Urothelium cell line (cell line): ENCODE measurements at places on chromosomes 12 and 14.

- DNase-seq = no peak
These were observed 98.6 kb downstream of the IRF2BPL start for GRCh38 chr14:76929927-76930326.

GRCh38 chr14:95138876-95139275 is 18.5 kb downstream of the DICER1 start:
- DNase-seq = no peak

DNA sequence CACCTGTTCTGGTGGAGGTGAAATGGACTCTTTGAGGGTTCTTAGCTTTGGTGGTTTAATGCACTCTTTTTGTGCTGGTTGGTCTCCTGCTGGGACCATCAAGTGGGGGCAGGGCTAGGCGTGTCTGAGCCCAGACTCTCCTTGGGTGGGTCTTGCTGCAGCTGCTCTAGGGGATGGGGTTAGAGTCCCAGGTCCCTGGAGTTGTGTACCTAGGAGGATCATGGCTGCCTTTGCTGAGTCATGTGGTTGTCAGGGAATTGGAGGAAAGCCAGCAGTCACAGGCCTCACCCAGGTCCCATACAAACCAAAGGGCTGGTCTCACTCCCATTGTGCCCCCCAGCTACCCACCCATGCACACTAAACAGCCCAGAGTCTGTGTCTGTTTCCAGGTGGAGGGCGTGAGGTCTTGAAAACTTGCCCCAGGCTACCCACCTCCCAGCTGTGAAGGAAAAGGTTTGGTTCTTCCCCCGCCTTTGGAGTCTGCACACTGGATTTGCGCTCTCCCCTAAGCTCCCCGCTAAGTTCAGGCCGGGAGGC is 387.7 kb downstream of the TMTC2 start:
- DNase-seq = no peak

DNA sequence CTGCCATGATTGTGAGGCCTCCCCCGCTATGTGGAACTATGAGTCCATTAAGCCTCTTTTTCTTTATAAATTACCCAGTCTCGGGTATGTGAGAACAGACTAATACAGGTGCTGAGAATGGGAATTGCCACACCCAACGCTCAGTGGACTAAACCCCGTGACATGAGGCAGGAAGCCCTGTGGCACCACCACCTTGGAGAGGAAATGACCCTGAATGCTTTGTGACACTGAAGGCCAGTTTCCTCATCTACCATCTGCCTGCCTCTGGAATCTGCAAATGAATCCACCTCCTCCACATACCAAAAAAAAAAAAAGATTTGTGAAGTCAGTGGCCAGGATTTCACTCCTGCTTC is 41.6 kb downstream of the NT5DC3 start:
- no peak for DNase-seq

GRCh38 chr14:73755434-73756014 is 41.3 kb upstream of the PNMA1 start:
- DNase-seq = no peak

GRCh38 chr12:75978677-75979076 is 52.9 kb downstream of the PHLDA1 start:
- DNase-seq = no peak

GRCh38 chr14:29462772-29463171 is 464.9 kb downstream of the PRKD1 start:
- no peak for DNase-seq

GRCh38 chr12:104761611-104762010 is 196.5 kb downstream of the SLC41A2 start:
- DNase-seq = no peak

DNA sequence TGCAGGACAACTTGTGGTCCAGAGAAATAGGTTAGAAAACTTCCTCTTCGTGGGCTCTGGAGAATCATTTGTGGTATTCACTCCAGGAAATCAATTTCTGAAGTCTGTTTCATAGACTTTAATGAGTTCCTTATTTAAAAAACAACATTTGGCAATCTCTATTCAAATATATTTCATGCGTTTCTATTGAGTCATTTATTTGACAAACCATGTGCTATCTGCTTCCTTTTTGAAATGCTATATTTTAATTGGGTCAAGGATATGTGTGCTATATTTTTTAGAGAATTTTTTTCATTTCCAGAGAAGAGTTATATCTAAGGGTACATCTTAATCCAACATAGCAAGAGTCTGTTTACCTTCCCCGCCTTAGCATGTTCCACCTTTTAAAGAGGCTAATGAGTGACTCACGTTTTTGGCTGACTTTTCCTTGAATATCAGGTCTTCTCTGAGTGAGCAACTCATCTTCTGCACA is 252.4 kb upstream of the EGLN3 start:
- no peak for DNase-seq

DNA sequence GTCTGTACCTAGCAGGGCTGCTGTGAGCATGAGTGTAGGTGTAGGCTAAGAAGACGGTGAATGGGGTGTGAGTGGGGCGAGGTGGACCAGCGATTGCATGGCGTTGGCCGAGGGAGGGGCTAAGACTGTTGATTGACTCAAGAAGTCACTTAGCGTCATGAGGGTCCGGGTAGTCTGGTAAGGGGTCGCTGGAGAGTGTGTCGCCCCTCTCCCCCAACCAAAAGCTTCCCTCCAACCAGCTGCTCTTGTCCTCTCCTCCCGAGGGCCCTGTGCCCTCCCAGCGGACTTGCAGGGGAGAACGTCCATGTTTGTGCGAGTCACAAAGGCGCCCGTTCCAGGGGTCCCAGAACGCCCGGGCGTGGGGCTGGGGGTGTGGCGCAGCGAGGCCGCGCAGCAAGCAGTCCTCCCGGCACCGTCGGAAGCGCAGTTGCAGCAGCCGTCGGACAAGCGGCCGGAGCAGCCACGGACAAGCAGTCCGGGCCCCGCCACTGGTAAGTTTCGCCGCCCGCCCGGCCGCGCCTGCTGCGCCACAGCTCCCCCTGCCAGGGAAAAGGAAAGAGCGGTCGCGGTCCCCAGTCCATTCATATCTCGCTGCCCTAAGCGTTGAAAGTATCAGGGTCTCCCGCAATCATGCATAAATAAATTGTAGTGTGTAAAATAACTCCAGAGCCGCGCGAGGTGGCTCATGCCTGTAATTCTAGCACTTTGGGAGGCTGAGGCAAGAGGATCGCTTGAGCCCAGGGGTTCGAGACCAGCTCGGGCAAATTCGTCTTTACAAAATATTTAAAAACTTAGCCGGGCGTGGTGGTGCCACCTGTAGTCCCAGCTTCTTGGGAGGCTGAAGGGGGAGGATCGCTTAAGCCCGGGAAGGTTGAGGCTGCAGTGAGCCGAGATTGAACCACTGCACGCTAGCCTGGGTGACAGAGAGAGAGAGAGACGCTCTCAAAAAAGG is at the start of gene CCDC63:
Gene CCDC63 (plus strand): TSS at position 373 of the 952 bp plus-strand sequence. CDS start 5,968 bp downstream, outside the sequence.
- no peak for DNase-seq

DNA sequence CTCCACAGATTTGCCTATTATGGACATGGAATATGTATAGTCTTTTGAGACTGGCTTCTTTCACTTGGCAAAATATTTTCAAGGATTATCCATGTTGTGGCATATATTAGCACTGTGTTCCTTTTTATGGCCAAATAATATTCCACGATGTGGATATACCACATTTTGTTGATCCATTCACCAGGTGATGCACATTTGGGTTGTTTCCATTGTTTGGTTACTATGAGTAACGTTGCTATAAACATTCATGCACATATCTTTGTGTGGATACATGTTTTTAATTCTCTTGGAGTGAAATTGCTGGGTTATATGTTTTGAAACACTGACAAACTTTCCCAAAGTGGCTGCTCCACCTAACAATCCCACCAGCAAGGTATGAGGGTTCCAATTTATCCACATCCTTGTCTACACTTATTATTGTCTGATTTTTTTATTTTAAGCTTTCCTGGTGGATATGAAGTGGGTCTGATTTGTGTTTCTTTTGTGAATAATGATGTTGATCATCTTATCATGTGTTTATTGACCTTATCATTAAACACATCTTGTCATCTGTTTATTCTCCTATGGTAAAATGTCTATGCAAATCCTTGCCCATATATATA is 116.2 kb upstream of the FRMD6 start:
- DNase-seq = no peak

- DNase-seq = peak; percentile 84
These were observed 5.0 kb upstream of the SRSF9 start for GRCh38 chr12:120474616-120474960.

DNA sequence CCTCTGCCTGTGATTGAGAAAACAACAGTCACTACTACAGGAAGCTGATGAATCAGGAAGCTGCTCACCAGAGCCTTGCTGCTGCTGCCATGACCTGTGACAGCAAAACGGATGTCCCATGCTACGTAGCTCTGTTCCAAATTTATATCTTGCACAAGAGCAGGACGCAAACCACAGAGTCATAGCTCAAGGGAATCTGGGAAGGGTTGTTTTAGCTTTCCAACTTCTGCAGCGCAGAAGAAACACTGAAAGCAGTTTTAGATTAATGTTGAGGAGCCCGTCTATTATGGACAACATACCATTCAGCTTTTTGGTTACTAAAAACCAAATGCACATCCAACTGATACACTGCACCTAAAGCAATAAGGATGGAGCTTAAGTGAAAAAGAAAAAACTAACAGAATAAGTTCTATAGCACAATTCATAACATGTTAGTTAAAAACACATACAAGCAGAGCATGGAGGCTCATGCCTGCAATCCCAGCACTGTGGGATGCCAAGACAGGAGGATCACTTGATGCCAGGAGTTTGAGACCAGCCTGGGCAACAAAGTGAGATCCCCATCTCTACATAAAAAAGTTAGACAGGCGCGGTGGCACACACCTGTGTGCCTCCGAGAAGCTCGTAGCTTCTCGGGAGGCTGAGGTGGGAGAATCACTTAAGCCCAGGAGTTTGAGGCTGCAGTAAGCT is 1.7 kb upstream of the ANKRD33 start:
- peak; percentile 80 for DNase-seq

DNA sequence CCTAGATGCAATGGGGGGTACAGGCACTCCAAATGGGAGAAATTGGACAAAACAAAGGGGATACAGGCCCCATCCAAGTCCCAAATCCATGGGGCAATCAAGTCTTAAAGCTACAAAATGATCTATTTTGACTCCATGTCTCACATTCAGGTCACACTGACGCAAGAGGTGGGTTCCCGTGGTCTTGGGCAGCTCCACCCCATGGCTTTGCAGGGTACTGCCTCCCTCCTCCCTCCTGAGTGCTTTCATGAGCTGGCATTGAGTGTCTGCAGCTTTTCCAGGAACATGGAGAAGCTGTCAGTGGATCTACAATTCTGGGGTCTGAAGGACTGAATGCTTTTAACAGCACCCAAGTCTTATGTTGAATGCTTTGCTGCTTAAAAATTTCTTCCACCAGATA is 274.5 kb upstream of the LRIG3 start:
- no peak for DNase-seq

DNA sequence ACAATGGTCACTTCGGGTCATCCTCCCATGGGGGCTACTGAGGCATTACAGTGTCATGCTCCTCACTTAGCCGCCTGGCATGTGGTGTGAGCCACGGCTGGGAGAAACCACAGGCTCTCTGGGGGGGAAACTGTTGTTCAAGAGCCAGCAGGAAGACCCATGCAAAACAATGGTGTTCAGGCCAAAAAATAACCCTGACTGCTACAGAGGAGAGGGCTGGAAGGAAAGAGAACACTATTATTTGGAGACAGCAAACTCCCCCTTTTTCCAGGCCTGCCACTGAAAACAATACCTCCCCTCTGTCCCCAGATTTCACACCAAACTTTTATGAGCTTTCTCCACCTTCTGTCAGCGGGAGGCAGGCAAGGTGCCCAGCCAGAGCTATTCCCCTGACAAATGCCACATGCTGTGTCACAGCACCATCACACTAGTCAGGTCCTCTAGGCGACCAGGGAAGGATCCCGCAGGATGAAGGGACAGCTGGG is 83.7 kb downstream of the CHGA start:
- DNase-seq = no peak

DNA sequence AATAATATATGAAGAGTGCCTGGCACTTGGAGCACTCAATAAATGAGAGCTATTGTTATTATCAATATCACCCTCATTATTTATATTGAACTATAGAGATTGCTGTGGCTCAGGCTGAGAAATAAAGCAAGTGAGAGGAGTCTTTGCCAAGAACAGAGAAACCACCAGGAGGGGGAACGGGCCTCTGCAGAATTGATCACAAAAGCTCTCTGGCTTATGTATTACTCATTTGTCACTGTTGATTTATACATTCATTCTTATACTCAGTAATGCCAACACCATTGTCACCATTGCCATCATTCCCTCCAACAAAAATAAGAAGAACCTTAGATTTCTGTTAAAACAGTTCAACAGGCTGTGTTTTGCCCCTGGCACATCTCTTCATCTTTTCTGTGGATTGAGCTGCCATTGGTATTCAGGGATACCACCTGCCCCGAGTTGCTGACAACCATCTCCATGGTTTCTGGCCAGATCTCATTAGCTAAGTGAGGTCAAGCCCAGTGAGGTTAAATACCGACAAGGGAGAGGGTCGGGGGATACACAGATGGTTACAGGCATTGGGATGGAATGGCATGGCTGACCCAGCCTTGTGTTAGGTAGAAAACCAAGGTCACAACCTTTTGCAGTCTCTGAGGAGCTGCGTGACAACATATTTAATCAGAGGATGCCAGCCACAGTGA is 21.8 kb upstream of the PCNX1 start:
- no peak for DNase-seq

DNA sequence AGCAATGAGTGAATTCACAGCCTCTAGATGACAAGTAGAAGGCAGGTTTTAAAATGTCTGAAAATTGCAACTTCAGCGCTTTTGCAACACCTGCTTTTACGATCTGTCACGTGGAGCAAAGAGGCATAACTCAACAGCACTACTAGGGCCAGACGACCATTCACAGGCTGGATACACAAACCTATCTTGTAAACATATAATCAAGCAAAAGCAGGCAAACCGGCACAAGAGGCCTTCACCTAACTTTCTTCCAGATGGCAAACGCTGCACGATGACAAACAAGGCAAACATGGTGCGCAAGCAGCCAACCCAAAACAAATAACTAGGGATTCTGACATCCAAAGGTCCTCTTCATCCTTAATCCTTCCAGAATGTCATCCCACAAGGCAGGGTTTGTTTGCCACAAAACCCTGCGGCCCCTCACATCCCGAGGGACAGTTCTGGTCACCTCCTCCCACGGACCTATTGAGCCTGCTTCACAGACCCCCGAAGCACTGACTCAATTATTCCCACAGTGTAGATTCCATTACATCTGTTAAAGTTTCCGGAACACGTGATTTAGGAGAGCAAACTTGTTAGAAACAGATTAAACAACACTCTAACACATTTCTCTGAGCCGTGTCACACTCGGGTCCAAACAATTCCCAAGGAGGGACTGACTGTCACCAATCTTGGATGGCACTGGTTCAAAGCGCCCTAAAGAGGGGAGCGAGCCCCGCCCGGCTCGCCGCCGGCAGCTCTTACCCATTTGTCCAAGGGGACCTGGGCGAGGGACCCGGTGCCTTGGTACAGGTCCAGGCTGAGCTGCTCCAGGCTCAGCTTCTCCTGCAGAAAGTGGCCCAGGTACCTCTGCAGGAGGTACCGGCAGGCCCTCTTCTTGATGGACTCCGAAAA is 823 bp downstream of the ATG2B start:
- DNase-seq = peak; percentile 8

- no peak for DNase-seq
These were observed 98.6 kb downstream of the MYF5 start for GRCh38 chr12:80815351-80815750.

DNA sequence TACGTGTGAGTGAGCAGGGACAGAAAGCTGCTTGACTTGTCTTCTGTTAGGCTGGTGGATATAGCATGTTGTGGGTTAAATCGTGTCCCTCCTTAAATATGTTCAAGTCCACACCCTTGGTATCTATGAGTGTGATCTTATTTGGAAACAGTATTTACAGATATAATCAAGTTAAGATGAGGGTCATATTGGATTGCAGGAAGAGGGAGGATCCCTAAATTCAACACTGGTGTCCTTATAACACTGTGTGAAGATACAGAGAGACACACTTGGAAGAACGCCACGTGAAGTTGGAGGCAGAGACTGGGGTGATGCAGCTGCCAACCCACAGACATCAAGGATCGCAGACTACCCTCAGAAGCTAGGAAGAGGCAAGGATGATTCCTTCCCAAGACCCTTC is 275.2 kb upstream of the SSTR1 start:
- DNase-seq = no peak
